ENCODE measurements at places on chromosomes 6 and 20.

GRCh38 chr20:29410806-29411457 lies 1846.5 kb upstream of the DEFB115 start:
- no peak for DNase-seq

DNA sequence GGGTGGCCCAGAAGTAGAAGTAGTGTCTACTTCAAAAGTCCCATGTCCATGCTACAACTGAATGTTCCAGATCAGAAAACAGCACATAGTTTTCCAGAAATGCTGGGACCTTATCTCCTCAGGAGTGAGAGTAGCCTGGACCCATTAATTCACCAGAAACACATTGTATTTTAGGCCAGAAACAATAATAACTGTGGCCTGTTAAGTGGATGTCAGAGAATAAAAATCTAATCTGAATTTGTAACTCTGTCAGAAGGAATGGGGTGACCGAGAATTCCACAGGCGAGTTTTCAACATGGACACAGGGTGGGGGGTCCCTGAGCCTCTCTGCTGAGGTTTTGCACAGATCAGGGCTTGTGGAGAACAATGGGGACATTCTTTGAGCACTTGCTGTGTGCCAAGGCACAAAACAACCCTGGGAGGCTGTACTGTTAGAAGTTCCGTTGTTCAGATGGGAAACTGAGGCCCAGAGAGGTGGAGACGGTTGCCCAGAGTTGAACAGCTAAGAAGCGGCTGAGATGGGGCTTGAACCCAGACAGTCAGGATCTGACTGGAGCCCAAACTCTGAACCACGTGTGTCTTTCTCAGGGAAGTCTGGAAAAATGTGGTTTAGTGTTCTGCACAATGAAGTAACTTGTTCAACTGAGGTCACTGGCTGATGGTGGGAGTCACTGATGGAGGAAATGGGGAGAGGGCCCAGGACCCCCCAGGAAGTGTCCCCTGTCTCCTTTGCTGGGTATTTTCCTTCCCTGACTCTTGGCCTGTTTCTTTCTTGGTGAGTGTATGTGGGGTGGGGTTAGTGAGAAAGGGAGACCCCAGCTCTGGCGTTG lies 44.2 kb downstream of the SNAI1 start:
- DNase-seq, result no peak

GRCh38 chr20:8527998-8528723 lies 396.1 kb downstream of the PLCB1 start:
- DNase-seq, result no peak

DNA sequence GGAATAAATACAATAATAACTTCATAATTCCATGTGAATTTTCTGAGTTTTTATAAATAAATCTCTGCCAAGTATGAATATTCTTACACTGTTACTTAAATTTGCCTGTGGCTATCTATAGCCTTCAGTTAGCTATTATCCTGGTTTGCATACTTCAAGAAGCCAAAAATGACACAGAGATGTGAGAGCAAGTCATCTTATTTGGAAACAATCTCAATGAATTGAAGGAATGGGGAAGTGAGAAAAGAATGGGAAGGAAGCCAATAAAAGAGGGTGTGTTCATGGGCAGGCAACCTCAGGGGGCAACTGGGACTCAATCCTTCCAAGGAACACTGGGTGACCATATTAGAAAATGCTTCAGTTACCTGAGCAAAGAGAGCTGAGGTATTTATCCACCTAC lies 9.9 kb downstream of the HAO1 start:
- no peak for DNase-seq

DNA sequence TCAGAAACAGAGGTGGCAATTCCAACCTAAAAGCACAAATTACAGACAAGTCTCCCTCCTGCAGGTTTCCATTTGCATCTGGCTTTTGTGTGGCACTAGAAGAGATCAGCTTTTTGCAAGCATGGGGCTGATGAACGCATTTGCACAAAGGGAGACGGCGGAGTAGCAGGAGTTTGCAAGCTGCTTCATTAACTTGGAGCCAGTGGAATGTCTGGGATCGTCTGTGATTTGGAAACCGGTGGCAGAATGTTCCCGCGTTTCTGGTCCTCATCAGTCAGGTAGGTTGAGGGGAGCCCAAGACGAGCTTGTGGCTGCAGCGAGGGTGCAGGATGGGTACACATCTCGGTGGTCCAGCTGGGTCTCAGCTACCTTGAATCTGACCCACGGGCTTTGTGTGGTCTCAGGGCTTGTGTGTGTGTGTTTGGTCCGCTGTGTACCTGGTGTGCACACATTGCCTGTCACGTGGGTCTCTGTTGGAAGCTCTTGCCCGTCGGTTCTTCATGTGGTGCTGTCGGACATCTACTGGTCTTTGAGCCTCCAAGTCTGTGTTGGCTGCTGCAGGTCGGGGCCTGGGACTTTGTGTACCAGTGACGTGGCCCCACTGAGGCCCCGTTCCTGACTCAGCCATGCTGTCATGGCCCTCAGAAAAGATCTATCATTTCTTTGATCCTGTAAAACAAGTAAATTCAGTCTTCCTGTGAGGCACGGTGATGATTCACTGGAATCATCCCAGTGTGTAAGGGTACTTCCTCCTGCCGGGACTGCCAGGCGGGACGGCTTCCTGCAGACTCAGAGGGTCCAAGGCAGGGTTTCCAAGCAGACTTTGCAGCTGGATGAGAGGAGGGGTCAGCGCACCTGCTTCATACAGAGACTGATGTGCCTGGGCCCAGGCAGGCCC lies 12.4 kb upstream of the MYT1 start:
- DNase-seq, result no peak

- peak; percentile 55 for DNase-seq
These were observed 48.1 kb downstream of the NOL4L start for GRCh38 chr20:32536851-32537656.

- DNase-seq, result no peak
These were observed 59.6 kb downstream of the RAB44 start for GRCh38 chr6:36757206-36757605.

DNA sequence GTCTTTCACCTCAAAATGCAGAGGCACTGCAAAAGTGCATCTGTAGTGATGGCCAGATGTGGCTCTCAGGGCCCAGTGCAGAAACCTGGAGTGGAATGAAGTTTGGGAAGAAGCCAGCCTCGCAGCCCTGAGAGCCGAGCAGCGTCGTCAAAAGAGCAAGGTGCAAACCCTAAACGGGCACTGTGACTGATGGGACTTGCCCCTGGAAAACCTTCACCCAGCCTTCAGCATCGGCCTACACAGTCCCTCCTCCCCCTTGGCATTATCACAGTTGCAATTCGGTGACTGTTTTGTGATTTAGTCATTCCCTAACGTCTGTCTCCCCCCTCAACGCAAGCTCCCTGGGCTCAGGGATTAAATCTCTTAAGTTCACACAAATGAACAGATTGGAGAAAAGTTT lies 38.6 kb downstream of the TAF4 start:
- DNase-seq, result no peak

- DNase-seq, result no peak
These were observed 61.0 kb downstream of the ENPP1 start for GRCh38 chr6:131868836-131869235.

DNA sequence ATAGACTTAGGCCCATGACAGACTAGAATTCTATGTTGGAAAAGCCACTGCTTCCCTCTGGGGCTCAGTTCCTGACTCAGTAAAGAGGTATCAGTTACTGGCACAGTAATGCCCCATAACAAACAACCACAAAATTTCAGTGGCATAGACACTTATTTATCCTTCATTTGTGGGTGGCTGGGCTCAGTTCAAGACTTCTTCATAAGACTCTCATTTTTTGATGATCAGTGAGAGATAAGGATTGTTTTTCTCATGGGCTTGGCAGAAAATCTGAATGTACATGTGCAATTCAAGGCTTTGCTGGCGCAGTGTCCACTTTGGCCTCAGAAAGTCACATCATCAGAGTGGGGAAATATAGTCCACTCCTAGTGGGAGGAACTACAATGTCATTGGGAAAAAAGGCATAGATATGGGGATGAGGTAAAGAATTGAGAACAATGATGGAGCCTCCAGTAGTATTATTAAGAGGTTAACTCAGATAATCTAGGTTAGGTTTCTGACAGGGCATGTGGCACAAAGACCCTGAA lies 384.6 kb upstream of the FLRT3 start:
- no peak for DNase-seq

DNA sequence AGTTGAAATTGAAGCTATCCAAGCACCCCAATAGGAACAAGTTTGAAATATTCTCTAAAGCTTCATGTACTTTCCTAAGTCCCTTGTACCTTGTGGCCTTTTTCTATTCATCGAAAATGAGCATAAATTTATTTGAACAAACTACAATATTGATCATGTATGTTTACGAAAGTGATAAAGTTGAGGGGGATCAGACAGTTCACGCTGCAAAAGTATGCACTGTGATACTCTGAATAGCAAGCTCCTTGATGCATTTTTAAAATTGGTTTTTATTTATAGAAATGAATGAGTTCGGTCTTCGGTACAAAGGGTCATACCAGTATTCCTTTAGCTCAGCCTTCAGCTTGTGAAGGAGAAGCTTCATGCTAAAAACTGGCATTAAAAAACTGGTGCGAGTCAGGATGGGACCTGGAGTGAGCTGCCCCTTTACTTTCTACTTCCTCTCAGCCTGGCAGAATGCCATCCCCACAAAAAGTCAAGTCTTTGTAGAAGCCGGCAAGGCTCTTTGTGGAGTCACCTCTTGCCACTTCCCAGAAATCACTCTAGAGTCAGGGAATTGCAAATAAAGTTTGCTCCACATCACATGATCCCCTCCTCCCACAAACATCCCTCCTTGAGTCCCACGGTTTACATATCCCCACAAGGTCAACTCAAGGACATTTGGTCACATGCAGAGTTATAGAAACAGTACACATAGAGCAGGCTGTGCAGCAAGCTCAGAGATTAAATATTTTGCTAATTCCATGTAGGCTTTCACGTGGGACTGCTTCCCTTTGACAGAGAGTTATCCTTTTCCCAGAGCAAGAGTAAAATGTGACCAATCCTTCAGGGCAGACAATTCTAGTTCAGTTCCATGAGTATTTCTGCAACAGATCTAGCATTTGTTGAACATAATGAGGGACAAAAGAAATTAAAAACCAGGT lies 34.6 kb upstream of the ADGRF1 start:
- peak; percentile 60 for DNase-seq

GRCh38 chr6:26576929-26577719 lies 19.6 kb upstream of the ABT1 start:
- peak; percentile 67 for DNase-seq

DNA sequence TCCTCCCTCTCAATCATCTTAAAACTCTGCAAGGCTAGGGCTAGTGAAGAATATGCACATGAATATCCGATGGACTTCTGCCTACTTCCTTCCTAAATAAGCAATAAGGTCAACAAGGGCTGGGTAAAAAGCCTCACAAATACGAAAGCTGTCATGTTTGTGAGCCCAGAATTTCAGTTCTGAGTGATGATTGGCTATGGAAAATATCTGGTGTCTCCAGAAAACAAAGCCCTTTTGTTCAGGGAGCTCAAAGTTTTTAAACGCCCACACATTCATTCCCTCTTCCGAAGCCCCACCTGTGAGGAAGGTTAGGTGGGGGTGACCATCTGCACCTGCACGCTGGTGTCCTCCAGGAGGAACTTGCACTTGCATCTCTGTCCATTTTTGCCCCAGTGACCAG lies 126.9 kb upstream of the ARMC2 start:
- no peak for DNase-seq

GRCh38 chr6:69868961-69869360 lies 2.6 kb downstream of the COL19A1 start:
- no peak for DNase-seq

- DNase-seq, result no peak
These were observed 123.3 kb downstream of the PXDC1 start for GRCh38 chr6:3627956-3628835.

- DNase-seq, result no peak
These were observed 1079.3 kb downstream of the EPHA7 start for GRCh38 chr6:92339936-92340640.

- peak; percentile 23 for DNase-seq
These were observed 209.9 kb upstream of the SLC35B3 start for GRCh38 chr6:8645212-8645611.

Measured in testis (tissue), 5 donors.